Activated CD8-positive, alpha-beta memory T cell treated with anti-CD3 and anti-CD28 coated beads for 1 hour (primary cell): ENCODE measurements at places on chromosomes 5 and 9.

DNA sequence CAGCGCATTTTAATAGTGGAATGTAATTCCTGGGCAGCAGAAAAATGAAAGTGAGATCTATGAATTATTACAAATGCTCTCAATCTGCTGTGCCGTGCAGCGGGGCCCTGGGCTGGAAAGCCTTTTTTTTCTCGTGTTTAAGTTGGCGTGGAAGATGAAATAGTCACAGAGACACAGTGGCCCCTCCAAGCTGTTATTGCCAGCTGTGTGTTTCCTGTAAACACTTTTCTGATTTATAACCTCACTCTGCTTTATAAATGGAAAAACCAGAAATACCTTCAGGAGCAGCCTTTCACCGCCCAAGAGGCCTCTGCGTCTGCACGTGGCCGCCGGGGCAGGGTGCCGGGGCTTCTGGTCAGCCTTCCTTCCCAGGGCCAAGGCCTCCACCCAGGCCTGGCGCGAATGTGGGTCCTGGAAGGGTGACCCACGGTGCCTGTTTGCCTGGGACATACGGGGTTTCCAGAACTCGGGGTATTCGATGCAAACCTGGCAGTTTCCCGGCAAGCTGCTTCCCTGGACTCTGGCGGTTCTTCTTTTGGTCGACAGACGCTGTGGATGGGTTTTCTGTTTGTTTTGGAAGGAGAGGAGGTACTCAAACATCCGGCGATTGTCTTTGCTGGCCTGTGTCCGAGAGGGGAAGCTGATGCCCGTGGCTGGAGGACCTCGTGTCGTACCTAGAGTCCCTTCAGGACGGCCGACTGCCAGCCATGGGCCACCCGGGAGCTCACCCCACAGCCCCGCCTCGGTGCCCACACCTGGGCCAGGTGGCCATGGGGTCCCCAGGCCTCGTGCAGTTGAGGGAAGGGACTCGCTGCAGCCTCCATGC lies 256.7 kb downstream of the PARP8 start:
- no peak for DNase-seq

DNA sequence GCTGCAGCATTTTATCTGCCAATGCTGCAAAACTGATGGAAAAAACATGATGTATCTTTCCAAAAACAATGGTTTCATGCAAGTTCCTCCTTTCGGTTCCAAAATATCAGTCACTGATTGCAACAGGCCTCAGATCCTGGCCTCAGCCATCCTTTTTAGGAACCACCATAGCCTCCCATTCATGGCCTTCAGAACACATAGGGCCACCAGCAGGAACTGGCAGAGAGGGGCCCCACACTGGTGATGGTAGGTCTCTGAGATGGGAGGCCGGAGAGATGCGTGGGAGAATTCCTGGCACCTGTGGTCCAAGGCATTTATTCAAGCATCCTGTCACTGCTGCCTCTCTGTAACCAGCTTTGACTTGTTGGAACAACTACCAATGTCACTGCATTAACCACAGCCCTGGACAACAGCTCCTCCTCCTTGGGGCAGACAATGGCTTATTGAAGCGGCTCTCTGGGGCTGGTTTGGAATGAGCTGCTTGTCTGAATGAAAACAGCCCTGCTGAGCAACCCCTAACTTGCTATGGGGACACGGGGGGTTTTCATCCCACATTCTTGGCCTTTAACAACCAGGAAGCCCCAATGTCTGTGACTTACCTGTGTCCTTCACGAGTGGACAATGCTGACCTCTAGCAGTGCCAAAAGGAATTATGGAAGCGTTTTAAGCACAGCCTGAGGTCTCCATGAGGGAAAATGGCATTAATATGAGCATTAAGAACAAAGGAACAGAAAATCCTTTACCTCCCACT lies 108.1 kb downstream of the LHFPL2 start:
- no peak for DNase-seq

- DNase-seq: no peak
These were observed 5.7 kb upstream of the EGFL7 start for GRCh38 chr9:136656795-136657611.

- DNase-seq: no peak
These were observed 44.4 kb upstream of the PRRC2B start for GRCh38 chr9:131349522-131349880.

DNA sequence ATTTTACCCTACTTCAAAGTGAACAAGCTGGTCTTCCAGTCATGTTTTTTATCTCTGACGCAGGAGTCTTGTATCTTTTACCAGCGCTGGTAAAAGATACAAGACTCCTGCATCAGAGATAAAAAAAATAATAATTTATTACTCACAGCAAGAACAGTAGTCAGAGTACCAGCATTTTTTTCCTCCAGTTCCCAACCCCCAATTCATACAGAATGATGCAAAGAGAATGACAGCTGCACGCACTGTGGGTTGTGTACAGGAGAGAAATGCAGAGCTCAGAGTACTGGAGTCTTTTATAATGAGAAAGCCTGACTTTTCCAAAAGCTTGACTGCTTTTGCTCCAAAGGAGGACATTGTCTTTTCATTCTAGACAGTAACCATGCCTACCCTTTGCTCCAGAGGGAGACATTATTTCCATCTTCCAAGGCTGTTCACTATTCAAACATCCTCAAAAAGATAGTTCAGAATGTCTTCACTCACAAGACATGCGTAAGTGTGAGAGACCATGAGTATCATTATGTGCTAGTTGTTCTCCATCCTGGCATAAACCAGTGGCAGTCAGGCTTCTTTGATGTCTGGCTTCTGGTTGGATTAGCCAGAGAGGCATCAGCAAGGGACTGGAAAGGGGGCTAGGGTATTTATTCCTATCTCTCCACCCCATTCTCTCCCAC lies 14.3 kb upstream of the RANBP6 start:
- DNase-seq: no peak

DNA sequence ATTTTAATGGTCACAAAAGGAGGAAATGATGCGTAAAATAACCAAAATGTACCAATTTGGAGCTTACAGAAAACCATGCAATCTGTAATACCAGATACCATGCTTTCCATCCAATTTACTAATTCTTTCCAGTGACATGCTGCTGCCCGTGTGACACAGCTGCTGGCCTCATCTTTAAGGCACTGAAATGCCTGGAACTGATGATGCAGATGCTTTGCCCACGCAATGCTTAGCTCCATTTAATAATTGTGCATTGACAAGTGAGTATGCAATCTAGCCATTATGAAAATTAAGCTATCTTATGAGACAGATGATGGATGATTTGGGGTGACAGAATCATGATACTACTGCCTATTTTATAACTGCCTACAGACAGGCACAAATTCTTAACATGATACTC lies 169.2 kb upstream of the CTNND2 start:
- DNase-seq: no peak

DNA sequence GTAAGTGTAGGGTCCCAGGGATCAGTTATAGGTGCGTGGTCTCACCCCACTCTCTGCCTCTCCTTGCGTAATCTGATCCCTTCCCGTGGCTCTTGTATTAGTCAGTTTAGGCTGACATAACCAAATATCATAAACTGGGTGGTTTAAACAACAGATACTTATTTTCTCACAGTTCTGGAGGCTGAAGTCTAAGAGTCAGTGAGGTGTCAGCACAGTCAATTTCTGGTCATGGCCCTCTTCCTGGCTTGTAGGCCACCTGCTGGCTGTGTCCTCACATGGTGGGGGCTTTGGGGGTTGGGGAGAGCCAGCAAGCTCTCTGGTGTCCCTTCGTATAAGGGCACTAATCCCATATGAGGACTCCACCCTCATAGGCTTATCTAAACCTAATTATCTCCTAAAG lies 32.3 kb downstream of the CARTPT start:
- DNase-seq: no peak

DNA sequence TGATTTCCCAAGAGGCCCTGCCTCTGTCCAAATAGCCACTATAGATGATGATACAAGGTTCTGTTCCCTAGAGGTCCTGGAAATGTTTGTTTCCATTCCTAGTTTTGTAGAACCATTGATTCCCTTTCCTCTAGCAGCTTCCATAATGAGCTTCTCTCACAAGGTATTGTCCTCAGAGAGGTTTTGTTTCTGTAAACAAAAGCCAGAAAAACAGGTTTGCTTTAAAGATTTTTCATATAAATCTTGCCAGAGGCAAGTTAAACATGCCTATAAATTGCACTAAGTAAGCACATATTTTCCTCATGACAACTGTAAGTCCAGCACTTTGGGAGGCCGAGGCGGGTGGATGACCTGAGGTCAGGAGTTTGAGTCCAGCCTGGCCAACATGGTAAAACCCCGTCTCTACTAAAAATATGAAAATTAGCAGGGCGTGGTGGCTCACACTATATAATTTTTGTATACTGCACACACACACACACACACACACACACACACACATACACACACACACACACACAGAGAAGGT lies 1787.7 kb downstream of the EFNA5 start:
- DNase-seq: no peak

DNA sequence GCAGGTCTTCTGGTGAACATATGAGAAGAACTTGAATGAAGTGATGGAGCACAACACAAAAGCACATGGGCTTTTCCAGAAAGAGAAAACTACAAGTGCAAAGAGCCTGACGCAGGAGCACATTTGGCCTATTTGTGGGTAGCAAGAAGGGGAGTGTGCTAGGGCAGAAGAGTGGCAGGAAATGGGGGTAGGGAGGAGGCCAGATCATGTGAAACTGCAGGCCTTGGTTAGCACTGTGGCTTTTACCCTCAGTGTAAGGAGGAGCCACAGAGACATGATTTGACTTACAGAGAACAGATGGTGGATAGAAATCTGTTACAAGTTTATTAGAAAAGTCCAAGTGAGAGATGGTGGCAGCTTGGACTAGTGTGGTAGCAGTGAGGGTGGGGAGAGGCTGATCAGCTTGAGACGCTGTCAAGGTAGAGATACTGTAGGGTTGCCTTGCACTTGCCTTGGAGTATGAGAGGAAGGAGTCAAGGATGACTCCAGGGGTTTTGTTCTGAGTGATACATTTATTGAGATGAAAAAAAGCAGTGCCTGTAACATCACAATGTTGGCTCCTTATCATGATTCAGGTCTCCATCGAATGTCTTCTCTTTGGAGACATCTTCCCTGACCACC lies 126.7 kb downstream of the PPP2R2B start:
- peak; percentile 13 for DNase-seq

- DNase-seq: no peak
These were observed 2.4 kb upstream of the SMC2 start for GRCh38 chr9:104091708-104092107.

- DNase-seq: no peak
These were observed 38.5 kb downstream of the TTC1 start for GRCh38 chr5:160047423-160047822.

DNA sequence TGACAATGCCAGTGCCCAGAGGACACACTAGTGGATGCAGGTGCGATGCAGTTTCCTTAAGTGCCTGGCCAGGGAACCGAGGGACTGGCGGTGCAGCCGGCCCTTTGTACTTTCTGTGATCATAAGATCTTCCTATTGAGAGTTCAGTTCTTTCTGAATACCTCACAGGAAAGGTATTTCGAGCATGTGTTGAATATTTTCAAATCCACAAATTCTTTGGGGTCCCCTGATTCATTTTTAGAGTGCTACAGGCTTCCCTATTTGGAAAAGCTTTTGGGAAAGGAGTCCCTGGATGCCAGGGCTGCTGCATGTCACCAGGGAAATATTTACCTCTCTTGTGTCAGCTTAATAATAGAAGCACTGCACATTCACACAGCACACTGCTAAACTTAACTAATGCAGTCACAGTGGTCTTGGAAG lies 281.5 kb downstream of the GADD45G start:
- DNase-seq: no peak
